Right atrium auricular region (tissue), 2 donors: ENCODE measurements at places on chromosomes 11 and 22.
A peak's percentile ranks its signal among the peaks of the same experiment; 100 is the strongest.

- DNase-seq: no peak
Observed at GRCh38 chr11:30733748-30734147, 147.6 kb upstream of the MPPED2 start.

- DNase-seq: no peak
Observed at GRCh38 chr11:69486056-69486772, 4.8 kb downstream of the LINC01488 start.

- no peak for DNase-seq
Observed at GRCh38 chr11:111456859-111457730, 55.1 kb downstream of the BTG4 start.

DNA sequence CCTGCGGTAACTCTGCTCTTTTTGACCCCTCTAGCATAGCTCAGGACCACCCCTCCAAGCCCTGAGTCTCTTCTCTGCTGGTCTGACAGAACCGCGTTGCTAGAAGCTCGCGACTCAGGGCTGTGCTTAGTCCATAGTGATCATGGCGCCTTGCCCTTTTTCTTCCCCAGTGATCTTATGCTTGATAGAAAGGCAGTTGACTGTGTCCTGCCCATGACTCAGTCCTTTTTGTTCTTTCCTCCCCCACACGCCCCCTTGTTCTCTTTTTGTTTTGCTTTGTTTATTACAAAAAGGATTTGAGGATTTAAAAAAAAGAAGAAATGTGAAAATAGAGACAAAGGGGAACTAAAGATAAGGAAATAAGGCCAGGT lies 17.5 kb downstream of the IL17RA start:
- no peak for DNase-seq

- DNase-seq: no peak
Observed at GRCh38 chr22:26681395-26681821, 24.0 kb downstream of the MIAT start.

GRCh38 chr22:36430863-36431262 lies 43.1 kb upstream of the MYH9 start:
- DNase-seq: no peak

DNA sequence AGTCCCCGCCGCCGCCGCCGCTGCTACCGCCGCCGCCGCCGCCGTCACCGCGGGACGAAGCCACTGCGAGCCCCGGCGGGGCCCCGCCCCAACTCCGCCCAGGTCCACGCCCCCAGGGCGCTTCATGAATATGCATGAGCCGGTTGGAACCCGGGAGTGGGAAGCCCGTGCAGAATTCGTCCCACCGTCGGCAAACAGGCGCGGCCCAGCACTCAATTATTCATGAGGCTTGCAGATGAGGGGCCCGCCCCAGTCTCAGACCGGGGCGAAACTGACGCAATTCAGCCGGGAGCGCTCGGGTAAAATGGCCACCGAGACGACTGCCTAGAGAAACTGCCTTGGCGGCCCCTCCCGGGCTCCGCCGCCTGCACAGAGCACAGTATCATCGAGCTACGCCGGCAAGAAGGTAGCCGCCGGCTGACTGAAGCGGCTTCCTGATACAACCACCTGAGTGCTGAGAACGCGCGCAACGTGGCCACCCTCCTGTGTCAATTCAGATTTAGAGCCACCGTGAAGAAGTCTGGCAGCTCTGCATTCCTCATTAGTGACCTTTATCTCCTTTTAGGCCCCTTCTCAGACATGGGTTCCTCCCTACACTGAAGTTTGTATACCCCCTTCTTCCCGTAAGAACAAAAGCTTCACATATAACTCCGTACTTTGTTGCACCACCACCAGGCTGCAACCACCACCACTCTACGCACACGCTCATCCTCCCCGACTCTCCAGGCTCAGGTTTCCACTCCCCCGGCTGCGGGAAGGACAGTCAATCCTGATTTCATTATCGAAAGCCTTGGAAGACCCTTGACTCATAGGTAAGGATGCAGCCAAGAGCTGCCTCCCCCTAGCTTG lies at the start of gene TNKS1BP1:
TSS of gene TNKS1BP1 (minus strand) at position 67 of the 849 bp plus-strand sequence. CDS start 3,067 bp downstream, outside the sequence.
- DNase-seq: peak; percentile 100

DNA sequence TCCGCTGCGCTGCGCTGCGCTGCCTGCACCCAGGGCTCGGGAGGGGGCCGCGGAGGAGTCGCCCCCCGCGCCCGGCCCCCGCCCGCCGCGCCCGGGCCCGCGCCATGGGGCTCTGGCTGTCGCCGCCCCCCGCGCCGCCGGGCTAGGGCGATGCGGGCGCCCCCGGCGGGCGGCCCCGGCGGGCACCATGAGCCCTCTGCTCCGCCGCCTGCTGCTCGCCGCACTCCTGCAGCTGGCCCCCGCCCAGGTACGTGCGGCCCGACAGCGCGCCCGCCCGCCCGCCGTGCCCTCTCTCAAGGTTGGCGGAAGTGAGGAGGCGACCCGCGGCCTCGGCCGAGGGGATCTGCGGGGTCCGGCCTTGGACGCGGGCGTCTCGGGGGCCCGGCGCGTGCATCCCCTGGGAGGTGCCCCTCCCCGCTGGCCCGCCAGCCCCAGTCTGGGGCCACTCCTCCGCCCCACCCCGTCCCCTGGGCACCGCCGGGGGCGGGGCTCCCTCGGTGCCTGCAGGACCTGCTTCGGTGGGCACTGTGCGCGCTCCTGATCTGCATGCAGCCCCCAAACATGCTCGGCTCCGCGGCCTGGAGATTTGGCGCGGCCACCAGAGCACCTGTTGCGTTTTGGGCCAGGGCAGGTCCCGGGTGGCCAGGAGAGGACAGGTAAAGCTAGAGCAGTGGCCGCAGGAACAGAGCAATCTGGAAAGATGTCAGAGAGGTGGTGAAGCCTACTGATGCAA lies 429 bp downstream of the VEGFB start:
- DNase-seq: no peak

DNA sequence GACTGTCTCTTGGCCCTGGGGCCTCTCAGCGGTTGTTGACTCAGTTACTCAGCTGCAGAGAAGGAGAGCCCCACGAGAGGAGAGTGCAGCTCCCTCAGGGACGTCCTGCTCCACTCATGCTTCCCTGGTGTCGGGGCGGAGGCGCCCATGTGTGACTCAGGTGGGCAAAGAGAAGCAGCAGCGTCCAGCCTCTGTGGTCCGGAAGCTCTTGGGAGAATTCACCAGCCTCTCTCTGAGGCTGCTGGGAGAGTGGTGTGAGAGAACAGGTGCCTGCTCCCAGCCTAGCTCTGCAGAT lies 25.7 kb downstream of the GLB1L2 start:
- no peak for DNase-seq

GRCh38 chr11:85947431-85948272 lies 92.5 kb downstream of the CCDC83 start:
- no peak for DNase-seq

GRCh38 chr11:44483919-44484610 lies 81.4 kb upstream of the CD82 start:
- no peak for DNase-seq

- no peak for DNase-seq
Observed at GRCh38 chr11:115518983-115519628, 14.9 kb upstream of the CADM1 start.

- no peak for DNase-seq
Observed at GRCh38 chr11:66701432-66702240, 23.9 kb upstream of the RBM4B start.

- no peak for DNase-seq
Observed at GRCh38 chr11:8613036-8613435, 19.0 kb upstream of the STK33 start.

DNA sequence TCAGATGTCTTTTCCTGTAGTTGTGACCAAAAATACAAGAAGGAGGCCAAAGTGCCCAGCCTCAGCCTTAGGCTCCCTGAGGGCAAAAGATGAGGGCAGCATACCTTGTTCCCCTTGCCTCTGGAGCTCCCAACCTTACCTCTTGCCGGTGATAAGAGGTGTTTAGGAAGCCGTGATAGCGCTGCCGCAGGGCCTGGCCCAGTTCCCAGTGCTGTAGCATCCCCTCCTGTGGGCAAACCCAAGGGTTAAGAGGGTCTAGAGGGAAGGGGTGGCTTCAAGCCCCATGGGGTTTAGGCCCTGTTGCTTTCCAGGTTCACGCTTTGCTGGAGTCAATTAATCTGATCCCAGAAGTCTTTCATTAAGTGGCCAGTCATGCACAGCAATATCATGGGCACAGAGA lies 1.1 kb downstream of the ACP2 start:
- no peak for DNase-seq

GRCh38 chr11:72227316-72228228 lies 3.0 kb downstream of the INPPL1 start:
- DNase-seq: no peak

DNA sequence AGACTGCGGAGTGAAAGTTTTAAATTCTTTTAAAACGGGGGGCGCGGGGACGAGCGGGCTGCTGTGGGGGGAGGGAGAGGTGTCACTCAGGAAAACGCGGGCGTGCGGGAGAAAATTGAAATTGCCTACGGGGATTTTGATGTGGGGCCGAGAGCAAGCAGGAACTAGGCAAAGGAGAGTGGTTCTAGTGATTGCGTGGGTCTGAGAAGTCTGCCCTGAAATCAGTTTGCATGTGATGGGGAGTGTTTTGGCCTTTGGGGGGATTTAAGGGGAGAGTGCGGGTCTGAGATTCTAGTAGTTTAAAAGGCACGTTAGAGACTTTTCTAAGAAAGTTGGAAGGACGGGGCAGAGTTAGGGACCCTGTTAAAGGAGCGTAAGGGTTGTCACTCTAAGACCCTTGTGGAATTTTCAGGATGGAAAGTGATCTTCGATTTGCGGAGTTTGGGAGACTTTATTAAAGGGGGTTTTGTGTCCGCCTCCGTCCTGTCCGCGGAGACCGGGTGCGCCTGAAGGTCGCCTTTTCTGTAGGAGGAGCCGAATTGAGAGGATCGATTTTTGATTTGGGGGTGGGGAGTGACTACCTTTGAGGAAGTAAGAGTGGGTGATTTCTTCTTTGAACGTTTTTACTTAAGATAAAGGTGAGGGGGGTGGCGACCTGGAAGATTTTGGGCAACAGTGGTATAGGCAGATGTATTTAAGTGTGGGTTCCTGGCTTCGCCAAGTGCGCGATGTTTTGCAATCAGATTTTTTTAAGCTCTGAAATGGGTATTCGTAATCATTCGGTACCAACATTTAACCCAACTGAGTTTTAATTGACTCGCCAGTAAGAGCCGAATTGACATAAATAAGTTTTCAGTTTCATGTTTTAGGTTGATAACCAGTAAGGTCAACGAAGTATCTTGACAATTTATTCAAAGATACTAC lies 1.1 kb downstream of the EED start:
- DNase-seq: no peak

DNA sequence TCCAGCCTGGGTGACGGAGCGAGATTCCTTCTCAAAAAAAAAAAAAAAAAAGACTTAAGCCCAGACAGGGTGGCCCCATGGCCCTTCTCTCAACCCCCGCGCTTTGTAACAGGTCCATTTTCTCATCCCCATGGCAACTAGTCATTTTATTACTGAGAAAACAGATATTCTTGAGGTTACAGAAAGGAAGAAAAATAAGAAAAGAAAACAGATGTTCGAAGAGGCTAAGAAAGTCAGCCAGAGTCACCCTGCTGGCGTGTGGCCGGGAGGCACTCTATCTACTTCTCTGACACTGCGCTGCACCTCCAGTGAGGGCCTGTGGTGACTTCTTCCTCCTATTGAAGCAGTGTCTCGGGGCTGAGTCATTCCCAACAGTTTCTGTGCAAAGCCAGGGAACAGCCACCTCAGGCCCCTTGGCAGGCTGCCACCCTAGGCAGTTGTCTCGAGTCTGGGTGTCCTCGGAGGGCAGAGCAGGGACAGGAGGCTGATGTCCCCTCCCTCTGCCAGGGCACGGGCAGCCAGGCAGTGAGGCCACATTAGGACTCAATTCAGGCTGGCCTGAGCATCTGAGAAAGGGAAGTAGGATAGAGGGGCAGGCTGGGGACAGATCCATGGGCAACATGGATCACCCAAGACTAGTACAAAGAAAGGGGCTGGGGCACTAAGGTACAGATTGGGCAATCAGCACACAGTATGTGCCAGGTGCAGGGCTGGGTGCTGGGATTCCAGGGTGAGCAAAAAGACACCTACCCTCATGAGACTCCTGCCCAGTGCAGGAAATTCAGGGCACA lies 16.4 kb upstream of the SYVN1 start:
- DNase-seq: peak; percentile 94

- no peak for DNase-seq
Observed at GRCh38 chr11:112525844-112526590, 265.4 kb upstream of the PLET1 start.

- no peak for DNase-seq
Observed at GRCh38 chr11:61155312-61155711, 5.9 kb downstream of the VPS37C start.

DNA sequence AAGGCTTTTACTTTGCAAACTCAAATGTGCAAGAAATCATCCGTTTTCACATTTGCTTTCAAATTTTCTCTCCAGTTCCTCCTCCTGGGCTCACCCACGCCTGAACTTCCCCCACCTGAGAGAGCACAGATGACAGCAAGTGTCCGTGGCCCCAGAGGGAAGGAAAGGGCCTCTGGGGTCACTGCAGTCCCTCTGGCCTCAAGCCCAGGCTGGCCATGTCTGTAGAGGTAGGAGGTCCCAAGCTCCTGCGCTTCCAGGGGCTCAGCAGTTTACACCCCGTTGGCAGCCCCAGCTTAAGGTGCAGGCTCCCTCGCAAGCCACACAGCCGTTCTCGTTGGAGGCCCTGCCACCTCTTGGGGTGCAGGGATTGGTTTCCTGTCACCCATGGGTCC lies 40.5 kb upstream of the PRDM11 start:
- peak; percentile 53 for DNase-seq

DNA sequence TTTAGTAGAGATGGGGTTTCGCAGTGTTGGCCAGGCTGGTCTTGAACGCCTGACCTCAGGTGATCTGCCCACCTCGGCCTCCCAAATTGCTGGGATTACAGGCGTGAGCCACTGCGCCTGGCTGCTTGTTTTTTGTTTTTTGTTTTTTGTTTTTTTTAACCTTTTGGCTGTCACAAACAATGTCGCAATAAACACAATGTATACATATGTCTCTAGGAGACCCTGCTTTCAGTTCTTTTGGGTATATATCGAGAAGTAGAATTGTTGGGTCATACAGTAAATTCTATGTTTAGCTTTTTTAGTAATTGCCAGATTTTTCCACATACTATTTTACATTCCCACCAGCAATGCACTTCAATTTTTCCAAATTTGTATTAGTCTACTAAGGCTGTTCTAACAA lies 28.0 kb downstream of the RBX1 start:
- DNase-seq: no peak

GRCh38 chr11:104286129-104286528 lies 122.2 kb upstream of the PDGFD start:
- DNase-seq: no peak

DNA sequence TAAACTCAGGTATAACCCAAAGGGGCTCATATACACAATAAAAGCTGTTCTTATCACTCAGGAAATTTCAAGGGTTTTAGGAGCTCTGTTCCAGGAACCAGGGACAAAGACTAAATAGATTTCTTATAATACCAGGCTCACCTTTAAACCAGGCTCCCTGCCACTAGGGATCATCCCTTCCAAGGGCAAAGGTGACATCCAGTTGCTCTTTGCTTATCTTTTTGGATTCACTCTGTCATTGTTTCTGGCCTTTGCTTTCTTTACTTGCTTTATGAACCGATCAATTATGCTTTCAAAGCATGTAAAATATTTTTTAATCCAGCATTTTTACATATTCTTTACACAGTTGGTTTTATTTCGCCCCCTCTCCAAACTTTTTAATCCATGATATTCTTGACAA lies 321.7 kb upstream of the SYN3 start:
- DNase-seq: no peak

GRCh38 chr11:8093931-8094575 lies 13.0 kb downstream of the TUB start:
- DNase-seq: peak; percentile 16

GRCh38 chr11:91174734-91175133 lies 951.9 kb upstream of the CHORDC1 start:
- DNase-seq: no peak
